Activated CD4-positive, alpha-beta memory T cell treated with anti-CD3 and anti-CD28 coated beads, Interleukin-2, amount 10 ng/mL, durations not matched to agents 7 days and 5 days (primary cell): ENCODE measurements at places on chromosomes 13 and 19.

DNA sequence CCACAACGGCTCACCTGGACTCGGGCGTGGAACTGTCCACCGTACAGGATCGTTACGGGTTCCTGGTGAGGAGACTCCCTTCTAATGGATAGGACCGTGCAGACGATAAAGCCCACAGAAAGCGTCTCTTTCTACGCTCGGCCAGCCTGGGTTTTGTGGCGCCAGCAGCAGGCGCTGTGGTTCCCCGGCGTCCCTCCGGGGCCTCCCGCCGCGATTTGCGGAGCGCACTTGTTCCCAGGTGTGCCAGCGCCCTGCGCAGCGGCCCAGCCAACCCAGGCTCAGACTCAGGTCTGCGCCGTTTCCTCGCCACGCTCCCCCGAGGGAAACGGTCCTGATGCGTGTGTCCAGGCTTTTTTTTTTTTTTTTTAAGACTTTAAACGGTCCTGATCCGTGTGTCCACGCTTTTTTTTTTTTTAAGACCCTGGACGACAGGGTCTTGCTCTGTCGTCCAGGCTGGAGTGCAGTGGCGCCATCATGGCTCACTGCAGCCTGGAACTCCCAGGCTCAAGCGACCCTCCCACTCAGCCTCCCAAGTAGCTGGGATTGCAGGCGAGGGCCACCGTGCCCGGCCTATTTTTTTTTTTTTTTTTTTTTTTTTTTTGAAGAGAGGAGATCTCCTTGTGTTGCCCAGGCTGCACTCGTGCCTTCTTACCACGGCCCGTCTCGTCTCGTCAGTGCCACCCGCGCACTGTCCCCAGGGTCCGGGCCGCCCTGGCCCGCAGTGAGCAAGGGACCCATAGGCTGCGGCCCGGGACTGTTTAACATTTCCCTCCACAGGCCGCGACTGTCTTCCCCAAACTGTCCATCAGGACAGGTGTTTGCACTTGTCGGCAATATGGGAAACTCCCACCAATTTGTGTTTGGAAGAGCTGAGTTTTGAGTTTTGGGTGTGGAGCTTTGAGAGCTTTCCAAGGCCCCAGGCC is 23.8 kb downstream of the GJA3 start:
- peak; percentile 46 for DNase-seq

- no peak for DNase-seq
These were observed 4.9 kb upstream of the CERS1 start for GRCh38 chr19:18900700-18901481.

- DNase-seq, result no peak
These were observed 37.2 kb upstream of the SOHLH2 start for GRCh38 chr13:36251526-36251925.

GRCh38 chr13:80341756-80342370 is 937 bp upstream of the SPRY2 start:
- DNase-seq, result no peak

DNA sequence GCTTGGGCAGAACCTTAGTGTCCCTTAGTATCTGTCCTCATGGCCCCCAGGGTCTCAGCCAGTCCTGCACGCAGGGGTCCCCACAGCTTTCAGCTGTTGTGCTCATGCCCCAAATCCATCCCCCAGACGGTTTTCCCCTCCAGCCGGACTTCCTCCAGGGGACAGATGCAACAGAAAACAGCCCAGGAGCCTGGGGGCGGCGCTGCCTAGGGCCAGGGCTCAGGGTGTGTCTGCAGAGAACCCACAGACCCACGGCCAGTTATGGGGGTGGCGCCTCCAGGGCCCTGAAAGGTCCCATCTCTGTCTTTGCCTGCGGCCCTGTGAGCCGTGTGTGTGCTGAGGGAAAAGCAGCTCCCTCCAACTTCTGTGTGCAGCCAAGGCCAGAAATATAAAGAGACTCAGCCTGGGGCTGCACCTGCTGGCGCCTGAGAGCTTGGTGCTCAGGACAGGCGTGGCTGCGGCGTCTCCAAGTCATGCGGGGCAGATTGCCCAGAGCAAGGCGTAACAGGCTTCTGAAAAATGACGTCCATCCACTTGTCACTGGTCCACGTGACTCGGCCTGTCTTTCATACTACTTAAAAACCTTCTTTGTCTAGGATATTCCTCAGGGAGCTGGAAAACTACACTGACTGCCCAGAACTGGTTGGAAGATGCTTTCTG is 22.1 kb upstream of the F7 start:
- no peak for DNase-seq

GRCh38 chr19:15235781-15236180 is 3.5 kb upstream of the EPHX3 start:
- no peak for DNase-seq

- no peak for DNase-seq
These were observed 40.0 kb downstream of the ADPRHL1 start for GRCh38 chr13:113413178-113413897.

DNA sequence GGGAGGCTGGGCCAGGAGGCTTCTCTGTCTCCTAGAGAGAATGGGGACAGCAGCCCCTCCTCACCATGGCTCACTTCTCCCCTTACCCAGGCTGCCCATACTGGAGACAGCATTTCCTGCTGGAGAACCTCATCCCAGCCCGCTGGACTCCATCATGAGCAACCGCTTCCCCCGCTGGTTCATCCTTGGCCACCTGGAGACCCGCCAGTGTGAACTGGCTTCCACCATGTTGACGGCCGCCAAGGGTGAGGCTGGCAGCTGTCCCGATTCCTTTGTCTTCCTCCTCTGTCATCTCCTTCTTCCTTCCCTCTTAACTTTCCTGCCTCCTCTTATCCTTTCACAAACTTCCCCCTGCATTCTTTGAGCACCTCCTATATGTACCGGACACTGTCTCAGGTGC is 28.0 kb downstream of the ZSWIM4 start:
- no peak for DNase-seq

- DNase-seq, result no peak
These were observed 592 bp downstream of the CLPTM1 start for GRCh38 chr19:44955505-44956439.

DNA sequence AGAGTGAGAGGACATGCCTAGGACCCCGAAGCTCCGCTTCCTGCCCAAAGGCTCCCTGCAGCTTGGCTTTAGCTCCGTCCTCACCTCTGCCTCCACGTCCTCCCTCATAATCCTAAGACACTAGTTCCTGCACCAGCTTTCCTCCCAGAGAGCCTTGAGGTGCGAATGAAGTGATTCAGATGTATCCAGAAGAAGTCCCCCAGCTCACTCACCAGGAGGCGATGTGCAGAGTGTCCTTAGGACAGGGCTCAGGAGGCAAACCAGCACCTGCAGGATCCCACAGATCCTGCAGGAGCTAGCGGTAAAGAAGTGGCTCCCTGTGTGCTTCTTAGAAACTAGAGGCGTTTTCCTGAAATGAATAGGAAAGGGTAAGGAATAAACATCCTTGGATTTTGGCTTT is 109.7 kb downstream of the HSPH1 start:
- DNase-seq, result no peak

DNA sequence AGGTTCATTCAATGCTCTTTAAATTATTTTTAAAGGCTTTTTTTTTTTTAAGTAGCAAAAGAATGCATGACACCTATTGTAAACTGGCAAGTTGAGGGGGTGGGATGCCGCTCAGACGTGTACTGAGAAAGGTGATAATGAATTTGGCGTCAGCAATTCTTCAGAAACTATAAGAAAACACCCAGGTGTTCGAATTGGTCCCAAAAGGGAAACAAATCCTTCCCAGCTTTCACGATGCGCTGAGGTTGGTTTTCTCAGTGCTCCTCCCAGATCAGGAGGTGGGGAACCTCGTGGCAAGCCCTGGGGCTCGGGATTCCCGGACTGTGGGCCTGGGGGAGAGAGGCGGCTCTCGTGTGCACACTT is 543 bp upstream of the FAM124A start:
- no peak for DNase-seq

DNA sequence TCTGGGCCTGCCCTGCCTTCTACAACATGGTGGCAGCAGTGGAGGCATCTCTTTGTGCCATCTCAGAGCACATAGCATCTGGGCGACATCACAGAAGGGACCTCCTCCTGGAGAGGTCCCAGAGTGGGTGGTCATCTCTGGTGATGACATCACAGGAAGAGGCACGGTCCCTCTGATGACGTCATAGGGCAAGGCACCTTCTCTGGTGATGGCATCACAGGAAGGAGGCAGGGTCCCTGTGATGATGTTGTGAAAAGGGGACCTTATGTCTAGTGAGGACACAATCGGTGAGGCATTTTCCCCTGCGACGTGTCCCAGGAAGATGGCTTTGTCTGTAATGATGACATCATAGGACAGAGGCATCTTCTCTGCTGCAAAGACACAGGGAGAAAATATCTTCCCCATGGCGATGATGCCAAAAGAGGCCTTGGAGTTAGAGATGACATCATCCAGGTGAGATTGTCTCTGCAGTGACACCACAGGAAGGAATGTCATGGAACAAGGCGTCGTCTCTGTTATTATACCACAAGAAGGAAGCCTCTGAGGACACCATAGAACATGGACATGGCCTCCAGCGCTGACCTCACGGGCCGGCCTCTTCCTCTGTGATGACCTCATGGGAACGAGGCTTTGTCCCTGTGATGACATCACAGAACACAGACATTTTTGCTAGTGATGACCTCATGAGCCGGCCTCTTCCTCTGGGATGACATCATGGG is 10.7 kb downstream of the SHISA7 start:
- no peak for DNase-seq

DNA sequence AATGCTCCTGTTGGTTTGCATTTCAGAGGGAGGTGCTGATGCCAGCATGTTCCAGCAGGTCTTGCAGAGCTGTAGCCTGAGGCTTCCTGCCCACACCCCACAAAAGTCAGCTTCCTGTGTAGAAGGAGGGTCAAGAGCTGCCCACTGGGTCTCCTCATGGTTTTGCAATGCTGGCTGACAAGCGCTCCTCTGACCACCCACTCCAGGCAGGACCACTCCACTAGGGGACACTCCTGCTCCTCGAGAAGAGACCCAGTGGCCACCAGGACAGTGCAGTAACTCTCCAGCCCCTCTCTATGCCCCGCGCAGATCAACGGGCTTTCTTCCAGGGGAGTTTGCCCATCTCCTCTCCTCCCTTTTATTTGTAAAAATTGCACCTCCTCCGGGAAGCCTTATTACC is 72.9 kb upstream of the UQCRFS1 start:
- no peak for DNase-seq

DNA sequence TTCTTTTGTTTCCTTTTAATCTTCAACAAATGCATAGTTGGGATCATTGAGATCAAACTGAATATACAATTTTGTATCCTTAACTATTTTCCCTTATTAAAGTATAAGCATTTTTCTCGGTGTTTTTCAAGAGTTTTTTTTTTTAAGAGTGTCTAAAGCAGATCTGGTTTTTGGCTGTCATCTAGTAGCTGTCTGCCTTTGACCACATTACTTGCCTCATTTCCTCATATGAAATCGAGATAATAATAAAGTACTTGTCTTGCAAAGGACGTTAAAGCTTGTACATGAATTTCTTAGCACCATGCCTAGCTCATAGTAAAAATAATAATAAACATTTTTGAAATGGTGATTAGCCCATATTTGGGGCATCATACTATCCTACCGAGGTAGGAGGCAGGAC is 121.2 kb downstream of the PDS5B start:
- no peak for DNase-seq

GRCh38 chr19:5282901-5283300 is 57.7 kb downstream of the PTPRS start:
- no peak for DNase-seq

DNA sequence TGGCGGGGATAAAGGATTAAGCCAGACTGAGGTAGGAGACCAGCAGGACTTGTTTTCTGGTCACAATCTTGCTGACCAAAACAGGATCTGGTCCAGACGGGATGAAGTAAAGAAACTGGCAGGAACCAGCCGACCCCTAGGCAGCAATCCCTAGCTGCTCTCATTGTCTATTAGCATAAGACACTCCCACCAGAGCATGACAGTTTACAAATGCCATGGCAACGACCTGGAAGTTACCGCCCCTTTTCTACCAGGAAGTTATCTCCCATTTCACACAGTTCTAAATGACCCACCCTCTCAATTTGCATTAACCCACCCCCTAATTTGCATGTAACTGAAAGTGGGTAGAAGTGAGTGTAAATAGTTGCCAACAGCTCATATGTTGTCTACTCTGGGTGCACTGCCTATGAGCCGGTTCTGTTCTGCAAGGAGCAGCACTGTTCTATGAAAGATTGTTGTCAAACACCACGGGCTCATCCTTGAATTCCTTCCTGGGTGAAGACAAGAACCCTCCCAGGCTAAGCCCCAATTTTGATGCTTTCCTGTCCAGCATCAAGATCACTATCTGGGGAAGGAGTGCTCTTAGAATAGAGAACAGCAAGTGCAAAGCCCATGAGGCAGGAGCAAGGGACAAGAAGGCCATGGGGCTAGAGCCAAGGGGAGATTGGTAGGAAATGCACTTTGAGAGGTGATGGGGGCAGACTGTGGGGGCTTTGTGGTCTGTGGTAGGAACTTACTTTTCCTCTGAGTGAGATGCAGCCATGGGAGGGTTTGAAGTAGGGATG is 13.9 kb upstream of the FBXO27 start:
- no peak for DNase-seq
